ENCODE measurements at places on chromosomes 1 and 21.

DNA sequence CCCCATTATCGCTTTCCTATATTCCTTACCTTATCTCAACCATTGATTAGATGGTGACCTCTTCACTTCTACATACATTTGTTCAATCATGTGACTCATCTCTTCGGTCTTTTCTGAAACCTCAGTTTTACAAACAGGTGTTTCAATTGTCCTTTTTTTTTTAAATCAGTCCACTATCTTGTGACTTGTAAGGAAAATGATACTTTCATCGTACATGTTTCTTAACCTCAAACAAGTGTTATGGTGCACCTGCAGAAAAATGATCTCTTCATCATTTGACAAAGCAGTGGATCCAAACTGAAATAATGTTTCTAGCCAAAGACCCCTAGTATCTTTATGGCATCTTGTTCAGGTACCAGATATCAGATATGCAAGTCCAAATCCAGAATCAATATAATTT, 1157.2 kb downstream of the MRPL39 start:
- no peak for DNase-seq

DNA sequence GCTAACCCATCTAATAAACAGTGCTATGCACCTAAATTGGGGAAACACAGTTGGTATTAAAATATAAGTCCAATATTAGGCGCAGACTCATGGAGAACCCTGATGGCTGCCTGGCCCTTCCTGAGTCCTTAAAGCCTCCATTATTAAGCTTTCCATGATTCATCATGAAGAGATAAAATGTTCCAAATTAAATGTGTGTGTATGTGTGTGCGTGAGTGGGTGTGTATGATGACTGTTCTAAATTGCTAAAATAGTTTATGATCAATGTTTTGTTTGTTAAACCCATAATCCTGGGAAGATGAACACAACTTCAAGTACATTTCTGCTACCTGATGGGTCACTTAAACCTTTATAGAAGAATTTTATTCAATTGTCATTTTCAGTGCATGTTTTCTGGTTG, 6.3 kb upstream of the RBBP5 start:
- no peak for DNase-seq

DNA sequence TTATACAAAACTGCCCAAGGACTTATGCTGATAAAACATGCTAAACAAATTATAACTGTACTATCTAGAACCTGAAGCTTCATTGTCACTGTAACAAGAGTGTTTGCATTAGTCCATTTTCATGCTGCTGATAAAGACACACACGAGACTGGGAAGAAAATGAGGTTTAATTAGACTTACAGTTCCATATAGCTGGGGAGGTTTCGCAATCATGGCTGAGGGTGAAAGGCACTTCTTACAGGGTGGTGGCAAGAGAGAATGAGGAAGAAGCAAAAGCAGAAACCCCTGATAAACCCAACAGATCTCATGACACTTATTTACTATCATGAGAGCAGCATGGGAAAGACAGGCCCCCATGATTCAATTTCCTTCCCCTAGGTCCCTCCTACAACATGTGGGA, 100.4 kb downstream of the SPATA6 start:
- DNase-seq: no peak

GRCh38 chr1:7482772-7483495, 288.2 kb upstream of the VAMP3 start:
- DNase-seq: no peak

- DNase-seq: no peak
These were observed 117.2 kb upstream of the OLIG2 start for GRCh38 chr21:32908534-32908933.

DNA sequence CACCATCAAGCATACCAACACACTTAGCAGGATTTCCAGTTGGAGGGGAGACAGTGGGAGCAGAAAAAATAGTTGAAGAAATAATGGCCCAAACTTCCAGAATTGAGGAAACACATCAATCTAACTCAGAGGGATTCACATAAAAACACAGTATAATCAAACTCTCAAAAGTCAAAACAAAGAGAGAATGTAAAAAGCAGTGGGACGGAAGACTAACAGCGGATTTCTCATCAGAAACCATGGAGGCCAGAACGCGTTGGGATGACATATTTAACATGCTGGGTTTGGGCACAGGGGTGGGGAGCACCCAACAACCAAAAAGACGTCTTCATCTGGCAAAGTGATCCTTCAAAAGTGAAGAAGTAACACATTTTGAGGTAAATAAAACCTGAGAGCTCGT, 7.0 kb upstream of the KRTAP10-9 start:
- no peak for DNase-seq

- no peak for DNase-seq
These were observed 72.1 kb downstream of the LMO4 start for GRCh38 chr1:87400813-87401212.

- DNase-seq: no peak
These were observed 16.5 kb upstream of the ETV3L start for GRCh38 chr1:157115851-157116736.

- no peak for DNase-seq
These were observed 84.8 kb downstream of the KCND3 start for GRCh38 chr1:111904478-111905218.

DNA sequence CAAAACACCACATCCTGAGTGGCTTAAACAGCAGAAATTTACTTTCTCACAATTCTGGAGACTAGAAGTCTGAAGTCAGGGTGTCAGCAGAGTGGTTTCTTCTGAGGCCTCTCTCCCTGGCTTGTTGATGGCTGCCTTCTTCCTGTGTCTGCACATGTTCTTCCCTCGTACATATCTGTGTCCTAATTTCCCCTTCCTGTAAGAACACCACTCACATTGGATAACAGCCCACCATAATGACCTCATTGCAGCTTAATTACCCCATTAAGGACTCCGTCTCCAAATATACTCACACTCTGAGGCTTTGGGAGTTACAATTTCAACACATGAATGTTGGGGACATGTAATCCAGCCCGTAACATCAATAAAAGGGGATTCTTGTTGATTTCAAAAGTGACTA, 23.4 kb downstream of the C8A start:
- no peak for DNase-seq

DNA sequence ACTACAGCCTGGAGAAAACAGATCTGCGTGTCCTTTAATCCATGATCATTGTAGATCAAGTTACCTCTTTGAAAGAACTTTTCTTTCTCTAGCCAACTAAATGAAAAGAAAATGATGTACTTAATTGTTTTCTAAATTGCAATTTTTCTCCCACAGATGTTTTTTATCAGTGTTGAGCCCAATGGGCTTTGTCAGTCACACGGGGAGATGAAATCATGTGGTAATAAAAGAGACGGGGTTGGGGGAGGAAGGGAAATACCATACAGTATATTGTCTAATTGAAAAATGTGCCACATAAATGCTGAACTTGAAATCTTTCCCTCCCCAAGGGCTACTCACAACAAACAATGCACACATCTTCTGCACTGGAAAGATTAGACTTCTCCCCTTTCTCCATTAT, 58.4 kb downstream of the NTMT2 start:
- DNase-seq: no peak

GRCh38 chr21:33894736-33895288, 20.8 kb downstream of the ATP5PO start:
- DNase-seq: peak; percentile 48

DNA sequence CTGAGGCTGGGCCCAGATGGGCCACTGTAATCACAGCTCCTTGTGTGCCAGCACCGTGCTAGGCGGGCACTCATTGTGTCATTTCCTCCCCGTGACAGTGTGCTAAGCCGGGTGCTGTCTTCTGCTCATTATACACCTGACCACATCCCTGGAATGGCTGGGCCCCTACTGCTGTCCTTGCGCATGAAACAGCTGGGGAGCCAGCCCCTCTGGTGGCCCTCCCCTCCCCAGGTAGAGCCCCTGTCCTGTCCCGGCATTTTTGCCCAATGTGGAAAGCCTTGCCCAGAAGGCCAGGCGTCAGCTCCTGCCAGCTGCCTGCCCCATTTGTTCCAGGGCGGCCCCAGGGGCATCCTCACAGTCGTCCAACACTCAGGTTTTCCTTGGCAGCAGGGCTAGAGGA, 107.4 kb upstream of the CASZ1 start:
- DNase-seq: no peak

GRCh38 chr1:32743380-32744070, 41.0 kb upstream of the SYNC start:
- no peak for DNase-seq

DNA sequence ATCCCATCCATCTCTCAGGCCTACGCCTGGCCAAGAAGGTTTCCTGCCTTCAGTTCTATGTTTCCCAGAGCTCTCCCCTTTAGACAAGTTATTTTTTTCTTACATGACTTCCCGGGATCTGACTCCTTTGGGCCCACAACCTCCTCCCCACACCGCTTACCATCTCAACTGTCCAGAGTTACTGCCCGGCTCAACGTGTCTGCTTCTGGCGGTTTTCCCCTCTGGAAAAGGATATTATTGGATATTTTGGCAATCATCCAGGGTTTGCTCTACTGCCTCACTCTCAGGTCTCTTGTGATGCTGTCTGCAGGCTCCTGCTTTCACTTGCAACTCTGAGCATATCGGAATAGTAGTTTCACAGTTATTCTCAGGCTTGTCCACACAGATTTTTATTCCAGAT, 318.2 kb upstream of the CAMK1G start:
- no peak for DNase-seq

DNA sequence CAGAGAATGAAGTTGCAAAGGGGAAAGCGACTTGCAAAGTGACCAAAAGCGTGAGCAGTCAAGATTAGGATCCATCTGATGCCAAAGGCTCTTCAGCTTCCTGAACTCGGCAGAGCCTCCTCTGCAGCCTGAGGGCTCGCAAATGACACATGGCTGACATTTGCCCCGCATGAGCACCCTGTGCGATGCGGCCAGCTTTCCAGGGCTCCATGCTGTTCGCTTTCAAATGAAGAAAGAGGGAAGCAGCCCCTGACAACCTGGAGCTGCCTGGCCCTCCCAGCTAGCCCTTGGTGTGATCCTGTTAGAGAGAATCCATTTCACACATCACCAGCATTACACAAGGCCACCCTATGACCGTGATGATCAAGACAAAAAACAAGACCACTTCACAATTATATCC, 20.2 kb upstream of the FAM131C start:
- no peak for DNase-seq

GRCh38 chr1:21573475-21573874, 64.3 kb downstream of the ALPL start:
- no peak for DNase-seq

DNA sequence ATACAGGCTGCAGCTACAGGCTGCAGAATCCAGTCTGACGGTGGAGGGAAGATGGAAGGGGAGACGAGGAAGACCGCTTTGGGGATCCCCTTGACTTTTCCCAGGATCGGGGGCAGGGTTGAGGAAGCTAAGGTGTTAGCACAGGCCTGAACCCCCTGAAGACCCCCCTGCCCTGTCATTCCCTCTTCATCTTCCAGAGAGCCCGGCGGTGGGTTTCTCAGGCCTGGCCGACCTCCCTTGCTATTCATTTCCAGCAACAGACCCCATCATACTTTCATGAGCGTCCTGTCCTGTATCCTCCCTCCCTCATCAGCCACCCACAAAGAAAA, 112.0 kb downstream of the PGBD5 start:
- DNase-seq: no peak

DNA sequence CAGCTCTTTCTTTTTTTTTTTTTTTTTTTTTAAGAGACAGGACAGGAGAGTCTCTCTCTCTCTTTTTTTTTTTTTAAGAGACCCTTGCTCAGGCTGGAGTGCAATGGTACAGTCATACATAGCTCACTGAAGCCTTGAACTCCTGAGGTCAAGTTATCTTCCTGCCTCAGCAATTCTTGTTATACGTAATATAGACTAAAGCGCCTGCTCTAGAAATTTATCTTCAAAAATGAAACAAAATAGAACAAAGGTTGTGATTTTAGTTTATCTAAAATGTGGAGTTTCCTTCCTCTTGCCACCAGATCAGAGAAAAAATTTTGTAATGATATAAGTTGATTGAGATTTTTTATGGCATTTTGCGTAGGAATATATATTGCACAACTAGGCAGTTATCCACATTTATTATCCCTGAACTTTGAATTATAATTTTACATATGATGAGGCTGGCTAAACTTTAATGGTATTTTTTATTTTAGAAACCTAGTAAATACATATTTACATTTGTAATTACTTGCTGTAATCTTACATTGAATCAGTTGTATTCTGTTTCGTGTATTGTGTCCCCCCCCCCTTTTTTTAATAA, 44.2 kb downstream of the MTF2 start:
- DNase-seq: no peak

- no peak for DNase-seq
These were observed 82.4 kb downstream of the NPHS2 start for GRCh38 chr1:179493323-179493722.

DNA sequence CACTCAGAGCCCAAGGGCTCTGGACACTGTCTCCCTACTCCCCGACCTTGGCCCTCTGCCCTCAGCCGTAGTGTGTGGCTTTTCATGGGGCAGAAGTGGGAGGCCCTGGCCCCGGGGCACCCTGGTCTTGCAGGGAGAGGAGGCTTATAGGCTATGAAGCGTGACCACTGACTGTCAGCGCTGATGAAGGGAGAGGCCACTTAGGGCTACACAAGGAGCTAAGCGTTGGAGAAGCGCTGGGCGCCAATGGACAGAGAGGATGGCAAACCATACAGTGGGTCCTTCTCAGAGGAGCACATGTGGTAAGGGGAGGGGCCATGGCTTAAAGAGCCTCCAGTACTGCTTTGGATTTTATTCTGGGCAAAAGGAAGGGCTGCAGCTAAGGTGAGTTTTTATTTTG, 7.9 kb downstream of the CRABP2 start:
- DNase-seq: no peak

DNA sequence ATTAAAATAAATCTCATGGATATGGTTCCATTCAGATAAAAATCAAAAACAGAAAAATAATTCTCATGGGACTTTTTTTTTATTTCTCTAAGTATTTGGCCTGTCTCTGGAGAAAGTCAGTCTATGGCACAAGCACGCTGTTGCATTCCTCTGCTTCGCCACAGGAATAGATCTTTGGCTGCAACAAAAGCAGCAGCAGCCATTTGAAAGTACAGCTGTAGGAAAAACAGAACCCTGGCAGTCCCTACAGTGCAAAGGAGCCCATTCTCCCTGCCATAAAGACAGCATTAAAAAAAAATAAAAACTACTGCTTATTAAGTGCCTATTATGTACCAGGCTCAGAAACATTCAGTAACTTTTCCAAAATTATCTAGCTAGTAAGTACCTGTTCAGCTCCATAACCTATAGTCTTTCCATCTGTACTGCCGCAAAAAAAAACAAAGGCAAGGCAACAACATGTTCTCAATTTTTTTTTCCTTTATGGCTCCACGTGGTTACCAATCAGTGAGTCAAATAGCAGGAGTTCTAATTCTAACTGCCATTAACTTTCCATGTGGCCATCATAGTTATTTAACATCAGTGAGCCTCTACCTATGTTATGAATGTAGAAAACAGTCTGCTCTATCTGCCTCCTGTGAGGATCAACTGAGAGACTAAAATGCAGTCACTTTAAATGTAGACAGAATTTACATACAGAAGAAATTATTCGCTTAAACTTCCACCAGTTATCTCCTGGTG, 22.7 kb downstream of the SLC35D1 start:
- no peak for DNase-seq

- DNase-seq: no peak
These were observed 623.2 kb downstream of the LMO4 start for GRCh38 chr1:87951852-87952251.

GRCh38 chr1:103106426-103107341, 1.6 kb downstream of the COL11A1 start:
- no peak for DNase-seq

- DNase-seq: no peak
These were observed 26.9 kb downstream of the SPATA46 start for GRCh38 chr1:162349635-162350330.

All from stimulated activated CD8-positive, alpha-beta memory T cell treated with anti-CD3 and anti-CD28 coated beads, Interleukin-7, amount 100 ng/mL, for 24 hours (primary cell).